ENCODE measurements at places on chromosomes 7 and 10.

DNA sequence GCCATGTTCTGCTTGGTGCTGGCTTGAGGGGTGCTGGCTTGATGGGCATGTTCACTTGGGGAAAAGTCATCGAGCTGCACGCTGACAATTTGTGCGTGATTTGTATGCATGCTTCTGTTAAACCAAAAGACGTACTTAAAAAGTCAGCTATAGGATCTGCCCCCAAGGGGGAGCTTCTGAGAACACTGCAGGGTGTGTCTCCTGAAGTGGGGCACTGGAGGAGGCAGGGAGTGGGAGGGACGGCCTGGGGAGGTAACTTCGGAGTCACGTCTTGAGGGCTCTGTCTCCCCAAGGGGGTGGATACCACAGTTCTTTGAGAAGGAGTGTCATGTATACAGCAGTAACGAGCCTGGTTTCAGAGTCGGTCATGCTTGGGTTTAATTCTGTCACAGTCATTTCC is 406.5 kb downstream of the PLXNA4 start:
- DNase-seq: no peak

- DNase-seq: no peak
These were observed 11.8 kb upstream of the PCGF5 start for GRCh38 chr10:91208642-91209041.

DNA sequence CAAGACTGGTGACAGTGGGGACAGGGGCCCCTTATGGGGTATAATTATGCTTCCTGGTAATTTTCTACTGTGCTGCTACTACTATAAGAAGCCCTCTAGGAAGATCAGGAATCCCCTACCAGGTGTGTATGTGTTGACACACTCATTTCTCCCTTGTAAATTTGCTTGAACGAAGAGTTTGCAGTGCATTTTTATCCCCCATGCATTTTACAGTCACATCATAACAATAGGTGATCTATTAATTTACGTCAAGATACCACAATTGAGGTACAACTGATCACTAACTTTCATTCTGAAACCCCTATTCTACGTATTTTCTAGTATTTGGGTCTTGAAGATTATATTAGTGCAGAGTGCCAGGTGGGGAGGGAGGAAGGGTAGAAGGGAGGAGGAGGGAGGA is 252.2 kb downstream of the NSUN6 start:
- no peak for DNase-seq

DNA sequence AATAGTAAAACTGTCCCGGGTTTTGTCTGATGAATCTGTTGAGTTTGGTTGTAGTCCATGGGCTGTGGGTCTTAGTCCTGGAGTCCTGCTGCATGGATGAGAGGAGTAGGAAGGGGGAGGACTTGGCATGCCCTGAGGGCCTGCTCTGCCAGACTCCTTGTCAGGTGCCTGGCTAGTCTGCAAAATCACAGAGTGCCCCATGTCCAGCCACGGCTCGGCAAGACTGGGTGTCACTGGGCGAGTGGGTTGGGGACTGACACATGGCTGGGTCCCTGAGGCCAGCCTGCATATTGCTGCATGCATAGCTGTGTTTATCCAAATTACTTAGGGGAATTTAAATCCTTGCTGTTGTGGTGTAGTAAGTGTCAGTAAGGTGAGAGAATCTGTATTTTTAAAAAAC is 9.7 kb downstream of the MINDY4 start:
- DNase-seq: no peak

GRCh38 chr10:107701943-107702342 is 537.4 kb upstream of the SORCS1 start:
- DNase-seq: no peak

DNA sequence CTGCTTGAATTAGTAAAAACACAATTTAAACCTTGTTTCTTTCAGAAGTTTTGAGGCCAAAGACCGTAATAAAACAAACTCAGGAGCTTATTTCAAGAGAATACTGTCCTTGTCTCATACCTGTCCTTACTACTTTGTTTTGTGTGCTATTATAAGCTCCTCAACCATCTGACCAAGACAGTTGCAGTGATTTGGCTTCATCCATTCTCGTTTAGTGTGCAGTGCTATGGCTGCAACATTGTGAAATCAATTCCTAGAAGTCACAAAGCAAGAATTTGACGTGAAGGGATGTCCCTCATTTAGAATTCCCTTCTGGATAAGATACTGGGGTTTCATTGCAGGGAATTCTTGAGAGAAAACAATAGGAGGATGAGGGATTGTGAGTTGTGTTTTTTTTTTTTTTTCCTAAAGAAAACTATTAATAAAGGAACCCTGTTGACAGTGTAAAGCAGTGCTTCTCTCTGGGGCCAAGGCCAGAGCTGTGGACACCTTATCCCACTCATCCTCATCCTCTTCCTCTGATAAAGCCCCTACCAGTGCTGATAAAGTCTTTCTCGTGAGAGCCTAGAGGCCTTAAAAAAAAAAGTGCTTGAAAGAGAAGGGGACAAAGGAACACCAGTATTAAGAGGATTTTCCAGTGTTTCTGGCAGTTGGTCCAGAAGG is at the start of gene OIT3:
TSS of gene OIT3 (plus strand) at position 604 of the 663 bp plus-strand sequence. CDS start 60 bp downstream, outside the sequence.
- no peak for DNase-seq

DNA sequence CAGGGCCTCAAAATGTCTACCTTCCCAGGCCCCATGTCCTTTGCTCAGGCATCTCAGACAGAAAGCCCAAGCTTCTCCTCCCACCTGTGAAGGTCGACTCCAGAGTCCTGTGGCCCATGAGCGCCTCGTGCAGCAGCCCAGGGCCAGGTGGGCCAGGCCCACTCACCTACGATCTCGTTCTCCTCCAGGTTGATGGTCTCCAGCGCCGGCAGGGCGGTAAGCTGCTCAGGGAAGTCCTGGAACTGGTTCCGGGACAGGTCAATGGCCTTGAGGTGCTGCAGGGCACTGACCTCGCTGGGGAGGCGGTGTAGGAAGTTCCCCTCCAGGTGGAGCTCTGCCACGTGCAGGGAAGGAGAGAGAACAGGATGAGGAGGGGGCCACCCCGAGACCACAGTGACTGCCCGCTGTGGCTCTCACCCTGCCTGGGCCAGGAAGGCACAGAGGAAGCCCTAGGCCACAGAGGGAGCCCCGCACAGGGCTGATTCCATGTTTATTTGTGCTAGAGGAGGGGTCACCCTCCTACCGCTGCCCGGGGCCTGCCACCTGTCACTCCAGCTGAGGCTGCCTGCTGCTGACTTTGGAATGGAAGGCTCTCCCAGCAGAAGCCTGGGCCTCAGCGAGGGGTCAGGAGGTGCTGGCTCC is 40.0 kb upstream of the NPFFR1 start:
- no peak for DNase-seq

DNA sequence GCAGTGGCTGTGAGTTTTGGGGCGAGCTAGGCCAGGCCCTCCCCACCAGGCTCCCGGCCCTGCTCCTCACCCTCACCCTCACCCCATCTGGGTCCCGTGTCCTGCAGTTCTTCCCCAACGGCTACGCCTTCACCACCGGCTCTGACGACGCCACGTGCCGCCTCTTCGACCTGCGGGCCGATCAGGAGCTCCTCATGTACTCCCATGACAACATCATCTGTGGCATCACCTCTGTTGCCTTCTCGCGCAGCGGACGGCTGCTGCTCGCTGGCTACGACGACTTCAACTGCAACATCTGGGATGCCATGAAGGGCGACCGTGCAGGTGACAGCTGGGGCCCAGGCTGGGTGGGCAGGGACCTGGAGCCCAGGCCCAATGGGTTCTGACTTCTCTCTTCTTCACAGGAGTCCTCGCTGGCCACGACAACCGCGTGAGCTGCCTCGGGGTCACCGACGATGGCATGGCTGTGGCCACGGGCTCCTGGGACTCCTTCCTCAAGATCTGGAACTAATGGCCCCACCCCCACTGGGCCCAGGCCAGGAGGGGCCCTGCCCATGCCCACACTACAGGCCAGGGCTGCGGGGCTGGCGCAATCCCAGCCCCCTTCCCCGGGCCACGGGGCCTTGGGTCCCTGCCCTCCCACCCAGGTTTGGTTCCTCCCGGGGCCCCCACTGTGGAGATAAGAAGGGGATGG is 4.9 kb downstream of the GNB2 start:
- DNase-seq: peak; percentile 1

GRCh38 chr10:124523901-124524300 is 62.3 kb downstream of the LHPP start:
- no peak for DNase-seq

DNA sequence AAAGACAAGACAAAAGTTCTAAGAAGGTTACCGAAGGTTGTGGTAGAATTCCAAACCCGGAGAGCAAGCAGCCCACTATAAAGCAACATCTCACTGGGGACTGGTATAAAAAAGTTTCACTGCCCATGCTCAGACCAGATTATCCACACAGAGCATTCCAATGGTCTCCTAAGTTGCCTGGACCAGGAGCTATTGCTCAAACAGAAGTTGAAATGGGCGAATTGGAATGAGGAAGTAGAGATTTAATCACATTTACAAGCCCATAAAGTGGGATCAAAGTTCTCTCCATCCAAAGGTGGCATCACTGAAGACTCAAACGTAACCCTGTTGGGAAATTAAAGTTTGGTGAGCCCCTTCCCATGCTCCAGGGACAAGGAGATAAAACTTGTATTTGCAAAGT is 19.8 kb downstream of the OR2F1 start:
- no peak for DNase-seq

- no peak for DNase-seq
These were observed 101.5 kb upstream of the ANKRD1 start for GRCh38 chr10:91022390-91022789.

DNA sequence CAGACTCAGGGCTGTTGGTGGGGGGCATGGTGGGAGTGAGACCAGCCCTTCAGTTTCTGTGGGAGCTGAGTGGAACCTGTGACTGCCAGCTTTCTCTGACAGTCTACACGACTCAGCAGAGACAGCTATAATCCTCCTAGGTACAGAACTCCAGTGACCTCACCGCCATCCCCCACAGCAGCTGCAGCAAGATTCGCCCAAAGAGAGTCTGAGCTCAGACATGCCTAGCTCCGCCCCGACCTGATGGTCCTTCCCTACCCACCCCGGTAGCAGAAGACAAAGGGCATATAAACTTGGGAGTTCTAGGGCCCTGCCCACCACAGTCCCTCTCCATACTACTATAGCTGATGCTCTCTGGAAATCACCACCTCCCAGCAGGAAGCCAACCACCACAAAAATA is 500.1 kb downstream of the ETV1 start:
- no peak for DNase-seq

DNA sequence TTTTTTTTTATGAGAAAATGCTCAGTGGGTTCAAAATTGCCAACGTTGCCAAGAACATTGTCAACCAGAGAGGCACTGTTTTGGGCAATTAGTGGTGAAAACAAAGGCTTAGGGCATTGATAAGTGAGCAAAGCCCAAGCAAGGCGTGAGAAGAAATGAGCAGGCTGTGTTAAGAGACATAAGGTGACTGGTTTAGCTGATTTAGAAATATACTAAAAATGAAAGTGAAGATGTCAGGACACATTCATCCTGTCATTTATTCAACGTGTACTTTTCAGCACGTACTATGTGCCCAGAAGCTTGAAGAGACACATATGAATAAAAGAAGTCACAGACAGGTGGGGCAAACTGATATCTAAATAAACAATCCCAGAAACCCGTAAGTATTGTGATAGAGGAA is 31.8 kb downstream of the AOAH start:
- no peak for DNase-seq

GRCh38 chr10:81104494-81104893 is 566.8 kb downstream of the SH2D4B start:
- no peak for DNase-seq

DNA sequence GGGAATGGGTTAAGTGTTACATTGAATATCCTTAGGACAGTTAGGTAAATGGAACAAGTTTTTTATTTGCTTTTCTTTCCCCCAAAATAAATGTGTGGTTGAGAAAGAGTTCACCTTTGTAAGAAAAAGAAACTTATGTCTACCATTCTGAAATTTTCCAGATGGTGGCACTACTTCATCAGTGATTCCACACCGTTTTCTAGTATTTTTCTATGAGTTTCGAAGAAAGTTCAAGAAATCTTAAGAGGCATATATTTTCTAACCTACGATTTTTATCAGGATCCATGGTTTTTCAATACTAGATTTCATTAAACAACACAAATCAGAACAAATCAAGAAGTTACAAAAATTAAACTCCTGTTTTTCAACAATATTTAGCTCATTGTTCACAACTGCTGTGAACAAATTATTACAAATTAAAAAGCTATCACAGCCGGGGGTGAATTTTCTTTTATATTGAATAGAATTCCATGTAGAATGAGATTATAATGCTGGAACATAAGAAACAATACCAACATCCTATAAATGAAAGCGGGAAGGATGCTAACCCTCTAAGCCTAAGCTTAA is 163.1 kb upstream of the NPVF start:
- DNase-seq: no peak

- no peak for DNase-seq
These were observed 19.5 kb downstream of the HDAC9 start for GRCh38 chr7:18515067-18515466.

DNA sequence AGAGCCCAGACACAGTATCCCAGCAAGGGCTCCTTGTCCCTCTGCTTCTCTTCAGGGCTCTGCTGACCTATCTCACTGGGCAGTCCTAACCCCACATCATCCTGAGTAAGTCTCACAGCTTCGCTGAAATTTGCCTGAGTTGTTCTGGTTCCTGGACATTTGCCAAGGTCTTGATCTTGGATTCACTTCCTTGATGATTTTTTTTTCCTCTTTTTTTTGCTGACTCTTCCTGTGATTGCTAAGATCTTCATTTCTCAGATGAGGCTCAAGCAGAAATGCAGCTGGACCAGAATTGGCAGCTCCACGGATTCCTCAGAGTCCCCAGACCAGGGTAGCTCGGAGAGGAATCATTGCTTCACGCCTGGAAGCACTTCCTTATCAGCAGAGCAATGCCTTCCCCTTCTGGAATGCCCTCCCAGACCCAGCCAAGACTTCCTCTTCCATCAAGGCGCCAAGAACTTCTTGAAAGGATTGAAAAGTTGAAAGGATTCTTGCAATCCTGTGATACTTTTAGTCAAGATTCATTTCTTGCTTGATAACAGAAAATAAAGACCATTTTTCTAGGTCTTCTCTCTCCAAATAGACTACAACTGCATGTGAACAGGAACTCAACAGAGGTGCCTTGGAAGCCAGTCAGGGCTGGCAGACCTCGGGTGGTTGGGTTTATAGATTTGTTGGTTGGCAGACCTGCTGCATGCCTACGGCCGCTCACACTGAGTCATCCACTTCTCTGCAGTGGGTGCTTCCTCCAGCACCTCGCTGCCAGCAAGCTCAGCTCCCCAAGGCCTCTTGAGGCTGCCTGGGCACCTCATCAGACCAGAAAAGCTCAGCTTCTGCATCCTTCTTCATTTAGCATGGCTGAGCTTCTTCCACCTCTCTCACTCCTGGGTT is 8.8 kb upstream of the AFAP1L2 start:
- no peak for DNase-seq

GRCh38 chr10:102630663-102631062 is 13.6 kb upstream of the TRIM8 start:
- DNase-seq: no peak

GRCh38 chr7:95095966-95096540 is 188.7 kb downstream of the PPP1R9A start:
- no peak for DNase-seq

- DNase-seq: no peak
These were observed 33.9 kb upstream of the EEPD1 start for GRCh38 chr7:36119005-36119706.

All from GM19239 (cell line).